Activated naive CD4-positive, alpha-beta T cell treated with Interleukin-2 at 50 U/mL for 16 hours (primary cell): ENCODE measurements at places on chromosomes 6 and 20.

- DNase-seq, result no peak
Measured at GRCh38 chr20:24665741-24666191, 196.3 kb downstream of the SYNDIG1 start.

DNA sequence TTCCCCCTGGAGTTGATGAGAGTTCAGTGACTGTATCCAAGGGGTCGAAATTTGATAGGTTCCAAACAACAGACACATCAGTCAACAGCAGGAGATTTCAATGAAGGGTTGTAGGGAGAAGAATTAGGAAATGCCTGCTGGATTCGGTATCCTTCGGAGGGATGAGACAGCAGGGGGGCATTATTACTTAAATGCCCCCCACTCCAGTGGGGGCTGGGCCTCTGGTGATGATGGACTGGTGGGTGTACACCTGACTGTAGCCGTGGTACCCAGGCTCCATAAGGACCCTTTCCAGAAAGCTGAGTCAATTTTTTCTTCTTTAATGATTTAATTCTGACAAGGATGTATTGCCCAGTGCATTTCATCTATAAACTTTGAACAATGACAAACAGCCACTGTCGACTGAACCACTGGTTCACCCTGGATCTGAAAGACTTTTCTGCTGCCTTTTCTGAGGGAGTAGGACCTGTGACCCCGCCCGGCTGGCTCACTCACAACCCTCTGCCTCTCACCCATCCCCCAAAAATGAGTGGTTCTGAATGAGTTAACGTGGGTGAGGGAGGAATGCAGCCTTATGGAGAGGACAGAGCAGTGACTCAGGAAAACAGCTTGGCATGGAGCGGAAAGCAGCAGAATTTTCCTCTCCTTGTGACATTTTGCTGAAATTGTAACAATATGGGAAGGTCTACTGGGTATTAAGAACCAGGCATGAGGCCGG lies 41.0 kb downstream of the ZMYND8 start:
- DNase-seq, result no peak

GRCh38 chr6:51684603-51685002 lies 402.8 kb downstream of the PKHD1 start:
- no peak for DNase-seq

- no peak for DNase-seq
Measured at GRCh38 chr20:33531047-33531877, 41.4 kb downstream of the CBFA2T2 start.

DNA sequence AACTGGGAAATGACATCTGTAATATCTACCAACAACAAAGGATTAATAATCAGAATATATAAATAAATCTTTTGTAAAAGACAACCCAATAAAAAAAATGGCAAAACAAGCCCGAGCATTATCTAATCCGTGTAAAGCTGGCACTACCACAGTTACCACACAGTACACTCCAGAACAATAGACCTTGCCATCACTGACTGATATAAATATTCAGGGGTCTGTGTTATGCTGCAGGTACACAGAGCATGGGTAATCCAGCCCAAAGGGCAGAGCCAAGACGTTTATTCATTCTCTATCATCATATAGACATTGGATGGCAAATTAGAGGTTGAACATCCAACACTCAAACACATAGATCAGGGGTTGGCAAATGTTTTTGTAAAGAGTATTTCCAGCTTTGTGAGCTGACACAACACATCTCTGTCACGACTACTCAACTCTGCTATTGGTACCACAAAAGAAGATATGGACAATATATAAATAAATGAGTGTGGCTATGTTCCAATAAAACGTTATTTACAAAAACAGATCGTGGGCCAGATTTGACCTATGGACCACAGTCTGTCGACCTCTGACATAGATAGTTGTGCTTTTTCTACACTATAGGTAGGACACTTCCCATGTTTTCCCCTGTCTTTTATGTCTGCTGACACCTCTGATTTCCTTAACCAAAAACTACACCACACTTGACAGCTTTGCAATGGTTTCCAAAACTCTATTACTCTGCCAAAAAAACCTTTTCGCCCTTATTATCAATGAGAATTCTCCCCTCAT lies 4.5 kb downstream of the NCOA6 start:
- DNase-seq, result no peak

GRCh38 chr6:35318196-35319171 lies 20.9 kb downstream of the DEF6 start:
- DNase-seq, result no peak

DNA sequence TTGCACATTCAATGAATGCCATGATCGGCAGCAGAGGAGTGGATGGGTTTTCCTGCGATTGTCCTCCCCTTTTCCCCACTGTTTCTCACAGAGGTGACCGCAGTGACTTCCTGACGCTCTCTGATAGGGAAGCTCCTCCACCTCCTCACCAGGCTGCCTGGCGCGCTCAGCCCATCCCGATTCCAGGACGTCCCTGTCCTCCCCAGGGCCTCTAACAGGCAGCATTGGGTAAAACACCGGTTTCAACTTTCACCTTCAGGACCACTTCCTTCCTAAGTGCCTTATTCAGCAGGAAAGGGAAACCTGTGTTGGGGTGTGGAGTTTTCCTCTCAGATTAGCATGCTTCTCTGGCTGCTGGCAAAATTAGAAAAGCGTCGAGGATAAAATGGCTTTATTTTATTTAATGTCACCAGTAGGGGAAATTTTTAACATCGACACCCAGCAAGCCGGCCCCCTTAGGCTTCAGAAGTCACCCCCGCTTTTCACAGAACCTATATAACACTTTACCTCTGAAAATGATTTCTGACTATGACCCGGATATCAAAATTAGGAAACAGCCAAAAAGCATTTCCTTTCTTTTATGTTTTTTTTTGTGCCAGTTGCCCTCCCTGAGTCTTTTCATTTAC lies 570.4 kb upstream of the GJE1 start:
- peak; percentile 6 for DNase-seq

DNA sequence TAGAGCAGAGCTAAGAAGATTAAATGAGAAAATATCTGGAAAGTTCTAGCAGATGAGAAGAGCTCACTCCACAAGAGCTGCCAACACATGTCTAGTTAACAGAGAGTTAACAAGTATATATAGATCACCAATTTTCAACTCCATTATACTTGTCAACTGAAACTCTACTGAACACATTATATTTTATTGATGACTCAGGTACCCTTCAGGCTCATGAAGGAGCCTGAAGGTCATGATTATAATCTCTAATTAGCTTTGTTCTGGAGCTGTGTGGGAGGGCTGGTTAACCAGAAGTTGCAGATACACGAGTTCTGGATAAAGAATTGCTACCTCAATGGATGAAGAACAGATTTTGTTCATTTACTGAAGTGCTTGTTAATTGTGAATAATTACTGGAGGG lies 42.1 kb upstream of the PTPRT start:
- DNase-seq, result no peak

GRCh38 chr20:62292108-62292507 lies 10.7 kb upstream of the ADRM1 start:
- no peak for DNase-seq

- DNase-seq, result no peak
Measured at GRCh38 chr6:55250400-55250799, 76.1 kb downstream of the HCRTR2 start.

DNA sequence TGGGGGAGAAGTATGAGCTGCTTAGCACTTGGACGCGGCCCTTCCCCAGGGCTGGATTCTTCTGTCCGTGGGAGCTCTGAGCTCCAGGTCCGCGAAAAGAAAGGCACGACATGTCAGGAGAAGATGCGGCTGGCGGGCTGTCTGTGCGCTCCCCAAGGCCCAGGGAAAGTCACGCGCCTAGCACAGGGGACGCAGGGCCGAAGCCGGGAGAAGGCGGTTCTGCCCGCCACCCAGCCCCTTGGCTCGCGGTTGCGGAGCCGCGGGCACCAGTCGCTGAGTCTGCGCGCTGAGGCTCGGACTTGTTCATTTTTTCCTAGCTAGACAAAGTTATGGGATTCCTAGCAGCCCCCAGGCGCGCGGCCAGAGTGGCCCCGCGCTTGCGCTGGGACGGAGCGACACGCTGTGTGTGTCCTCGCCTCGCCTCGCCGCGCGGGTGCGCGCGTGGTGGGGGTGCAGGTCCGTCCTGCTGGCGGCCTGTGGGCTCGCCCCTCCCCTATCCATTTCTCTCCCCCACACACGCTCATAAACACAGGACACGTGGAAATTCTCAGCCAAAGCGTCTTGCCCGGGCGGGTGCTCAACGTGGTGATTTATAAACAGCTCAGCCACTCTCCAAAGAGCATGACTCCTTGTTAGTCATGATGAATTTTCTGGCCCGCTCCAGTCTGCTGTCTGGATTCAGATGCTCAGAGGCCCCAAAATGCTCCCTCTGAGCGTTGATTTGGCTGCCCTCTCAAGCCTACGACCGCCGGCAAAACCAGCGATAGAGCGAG lies 1.9 kb upstream of the POU3F2 start:
- no peak for DNase-seq

GRCh38 chr6:137829641-137830083 lies 37.4 kb upstream of the TNFAIP3 start:
- no peak for DNase-seq

- DNase-seq, result no peak
Measured at GRCh38 chr20:35334311-35335101, 42.3 kb upstream of the FAM83C start.

DNA sequence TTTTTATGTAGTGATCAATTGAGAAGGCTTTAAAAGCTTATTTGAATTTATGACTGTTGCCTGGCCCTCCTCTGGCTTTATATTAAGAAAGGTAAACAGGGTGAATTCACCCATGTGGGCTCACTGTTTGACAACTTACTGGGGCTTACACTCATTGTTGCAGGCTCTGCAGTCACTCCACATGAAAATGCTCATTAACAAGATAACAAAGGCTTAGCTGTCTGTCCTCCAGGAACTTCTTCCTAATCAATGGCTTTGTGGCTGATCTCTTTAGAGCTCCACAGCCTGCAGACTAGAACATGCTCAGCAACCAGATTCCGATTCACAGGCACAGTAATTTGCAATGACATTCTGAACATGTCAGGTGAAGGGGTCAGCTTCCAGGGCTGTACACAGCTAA lies 323.2 kb upstream of the MAN1A1 start:
- no peak for DNase-seq

DNA sequence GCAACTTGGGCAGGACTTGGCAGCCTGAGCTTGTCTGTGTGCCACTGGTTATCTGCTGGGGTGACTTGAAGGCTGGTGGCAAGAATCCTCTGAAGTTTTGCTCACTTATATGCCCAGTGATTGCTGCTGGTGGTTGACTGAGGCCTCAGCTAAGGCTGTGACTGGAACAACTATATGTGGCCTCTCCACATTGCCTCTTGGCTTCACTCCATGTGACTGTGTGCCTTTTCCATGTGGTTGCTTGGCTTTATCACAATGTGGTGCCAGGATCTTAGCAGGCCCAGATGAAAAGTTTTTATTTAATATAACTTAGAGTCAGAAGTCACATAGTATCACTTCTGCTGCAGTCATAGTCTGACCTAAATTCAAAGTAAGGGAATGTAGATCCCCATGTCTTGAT lies 104.5 kb downstream of the ADAT2 start:
- no peak for DNase-seq

DNA sequence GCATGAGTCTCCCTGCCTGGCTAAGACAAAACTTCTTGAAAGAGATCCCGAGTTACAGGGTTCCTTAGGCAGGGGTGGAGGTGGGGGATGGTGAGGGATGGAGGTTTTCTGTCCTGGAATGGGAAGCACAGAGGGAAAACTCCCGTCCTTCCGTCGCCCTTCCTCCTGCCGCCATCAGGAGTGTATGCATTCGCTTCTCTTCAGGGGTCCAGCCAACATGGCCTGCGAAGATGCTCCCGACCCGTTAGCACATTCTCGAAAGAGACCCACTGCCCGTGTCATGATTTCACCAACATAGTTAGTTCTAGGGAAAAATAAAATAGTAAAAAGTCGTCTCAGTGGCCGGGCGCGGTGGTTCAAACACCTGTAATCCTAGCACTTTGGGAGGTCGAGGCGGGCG lies 37.1 kb downstream of the KIF25 start:
- no peak for DNase-seq

- DNase-seq, result no peak
Measured at GRCh38 chr20:63536241-63536977, 767 bp downstream of the PTK6 start.

- DNase-seq, result no peak
Measured at GRCh38 chr20:18780385-18781130, 33.0 kb upstream of the SCP2D1 start.

DNA sequence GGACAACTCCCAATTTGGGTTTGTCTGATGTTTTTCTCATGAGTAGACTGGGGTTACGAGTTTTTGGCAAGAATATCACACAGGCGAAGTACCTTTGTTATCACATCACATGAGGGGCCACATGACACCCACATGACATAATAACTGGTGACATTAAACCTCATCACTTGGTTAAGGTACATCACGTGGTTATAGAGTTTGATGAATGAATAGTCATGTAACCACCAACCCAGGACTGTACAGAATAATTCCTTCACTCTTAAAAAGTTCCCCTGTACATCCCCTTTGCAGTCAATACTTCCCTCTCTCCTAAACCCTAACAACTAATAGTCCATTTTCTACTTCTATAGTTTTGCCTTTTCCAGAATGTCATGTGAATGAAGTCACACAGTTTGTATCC lies 83.4 kb downstream of the REV3L start:
- no peak for DNase-seq

DNA sequence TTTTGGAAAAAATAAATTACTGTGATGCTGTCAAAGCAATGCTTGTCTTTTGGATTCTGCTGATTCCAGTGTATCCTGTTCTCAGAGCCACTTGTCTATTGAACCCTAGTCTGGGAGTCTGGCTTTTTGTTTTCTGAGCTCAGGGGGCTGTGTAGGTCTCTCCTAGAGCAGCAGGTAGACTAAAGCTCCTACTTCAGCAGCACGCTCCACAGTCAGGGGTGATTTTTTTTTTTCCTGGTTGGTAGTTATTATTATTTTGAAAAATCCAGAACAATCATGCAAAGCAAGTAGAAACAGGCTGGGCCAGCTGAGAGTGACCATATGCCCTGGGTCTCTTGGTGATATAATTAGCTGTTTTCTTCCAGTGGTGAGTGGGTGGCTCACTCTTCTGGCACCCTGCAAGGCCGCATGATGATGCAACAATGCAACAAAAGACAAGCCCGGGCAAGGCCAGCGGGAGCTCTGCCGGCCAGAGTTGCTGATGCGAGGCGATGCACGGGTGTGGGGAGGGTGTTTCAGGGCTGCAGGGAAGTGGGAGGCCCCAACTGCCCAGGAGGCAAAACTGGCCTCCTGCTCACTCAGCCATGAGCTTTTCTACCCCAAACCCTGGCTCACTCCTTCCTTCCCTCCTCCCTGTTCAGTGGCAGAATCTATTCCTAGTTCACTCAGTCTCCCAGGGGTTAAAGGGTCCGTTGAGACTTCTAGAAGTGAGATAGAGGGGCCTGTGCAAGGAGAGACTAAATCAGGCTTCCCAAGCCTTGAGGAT lies 11.5 kb upstream of the CDKN1A start:
- DNase-seq, result no peak

DNA sequence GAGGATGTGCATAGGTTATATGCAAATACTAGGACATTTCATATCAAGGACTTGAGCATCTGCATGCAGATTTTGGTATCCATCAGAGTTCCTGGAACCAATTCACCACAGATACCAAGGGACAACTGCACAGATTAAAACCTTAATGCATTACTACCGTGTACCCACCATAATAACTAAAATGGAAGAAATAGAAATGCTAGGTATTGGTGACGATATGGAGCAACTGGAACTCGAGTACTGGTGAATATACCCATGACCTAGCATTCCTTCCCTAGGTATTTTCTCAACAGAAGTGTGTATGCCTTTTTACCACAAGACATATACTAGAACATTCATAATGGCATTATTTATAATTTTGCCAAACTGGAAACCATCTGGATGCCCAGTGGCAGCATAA lies 18.5 kb downstream of the KCNS1 start:
- no peak for DNase-seq

GRCh38 chr20:1377341-1377871 lies 15.4 kb downstream of the FKBP1A start:
- no peak for DNase-seq

- peak; percentile 58 for DNase-seq
Measured at GRCh38 chr6:163554663-163555062, 140.1 kb downstream of the QKI start.
